Activated naive CD8-positive, alpha-beta T cell treated with anti-CD3 and anti-CD28 coated beads for 36 hours (primary cell): ENCODE measurements at places on chromosomes 12 and 14.
A peak's percentile ranks its signal among the peaks of the same experiment; 100 is the strongest.

- no peak for DNase-seq
Measured at GRCh38 chr12:63965936-63966605, 121.6 kb downstream of the SRGAP1 start.

GRCh38 chr14:105171004-105171673 lies 2.6 kb upstream of the JAG2 start:
- DNase-seq, result no peak

- no peak for DNase-seq
Measured at GRCh38 chr12:86719381-86719780, 463.2 kb upstream of the MGAT4C start.

DNA sequence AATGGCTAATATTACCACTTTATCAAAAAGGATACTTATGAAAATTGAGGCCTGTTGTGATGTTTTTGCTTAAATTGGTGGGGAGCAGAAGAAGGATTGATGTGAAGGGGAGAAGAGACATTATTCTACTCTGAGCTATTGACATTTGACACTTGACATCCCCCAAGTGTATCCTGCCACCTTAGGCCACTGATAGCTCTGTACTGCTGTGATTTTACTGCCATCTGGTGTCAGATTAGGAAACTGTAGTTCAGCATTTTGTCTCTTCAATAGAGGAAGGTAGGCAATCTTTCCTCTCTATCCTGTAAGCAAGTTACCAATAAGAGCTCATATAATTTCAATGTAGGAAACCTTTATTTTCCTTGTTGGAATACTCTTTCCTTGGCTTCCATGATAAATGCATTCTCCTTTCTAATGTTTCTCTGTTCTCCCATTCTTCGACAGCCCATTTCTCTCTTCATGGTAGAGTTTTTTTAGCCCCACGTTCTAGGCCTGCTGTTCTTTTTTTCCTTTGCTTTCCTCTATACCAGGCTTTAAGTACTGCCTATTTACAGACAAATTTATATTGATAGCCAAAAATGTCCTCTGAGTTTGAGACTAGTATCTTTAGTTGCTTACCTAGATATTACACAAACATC lies 46.3 kb downstream of the PPHLN1 start:
- DNase-seq, result peak; percentile 7

DNA sequence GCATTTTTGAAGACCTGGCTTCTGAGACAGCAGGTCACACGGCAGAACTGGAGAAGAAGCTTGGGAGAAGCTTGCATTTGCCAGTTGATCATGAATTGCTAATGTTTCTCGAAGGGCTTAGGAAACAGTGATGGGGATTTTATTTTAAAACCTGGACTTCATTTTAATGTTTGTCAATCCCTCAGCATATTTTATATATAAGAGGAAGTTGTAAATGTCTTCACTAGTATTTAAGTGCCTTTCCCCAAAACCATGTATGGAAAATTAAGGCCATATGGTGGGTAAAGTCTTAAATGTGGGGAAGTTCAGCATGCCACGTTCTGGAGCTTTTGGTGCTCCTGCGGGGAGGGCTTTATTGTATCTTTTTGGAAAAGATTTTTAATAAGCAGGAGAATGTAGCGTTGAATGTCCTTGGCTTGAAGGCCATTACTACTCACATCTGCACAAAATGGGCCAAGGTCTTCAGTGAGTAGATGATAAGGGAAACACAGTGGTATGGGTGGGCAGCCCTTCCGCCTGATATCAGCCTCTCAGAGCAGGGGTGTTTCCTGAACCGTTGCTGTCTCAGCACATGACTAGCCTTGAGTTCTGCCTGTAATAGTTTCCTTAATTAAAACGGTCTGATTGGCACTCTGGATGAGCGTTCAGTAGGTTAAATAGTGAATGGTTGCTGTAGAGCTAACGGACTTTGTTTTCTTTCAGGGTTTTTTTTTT lies 511.4 kb downstream of the PCNX1 start:
- DNase-seq, result no peak

DNA sequence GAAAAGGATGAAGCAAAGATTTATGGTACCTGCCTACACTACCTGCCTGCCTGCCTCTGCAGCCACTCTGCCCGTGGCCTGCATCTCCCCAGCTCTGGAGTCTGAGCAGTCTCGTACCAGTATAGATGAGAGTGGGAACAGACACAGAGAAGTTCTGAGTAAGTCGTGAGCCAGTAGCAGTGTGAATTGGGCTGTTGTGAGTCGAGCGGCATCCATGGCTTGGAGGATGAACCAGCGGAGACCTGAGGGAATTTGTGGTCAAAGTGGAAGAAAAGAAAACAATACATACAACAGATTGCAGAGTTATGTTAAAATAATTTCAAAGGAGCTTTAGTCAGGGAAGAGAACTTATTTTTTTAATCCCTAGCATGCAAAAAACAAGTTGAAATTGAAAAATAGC lies 25.3 kb downstream of the C2CD5 start:
- DNase-seq, result no peak

- DNase-seq, result no peak
Measured at GRCh38 chr12:11998944-11999315, 71.8 kb upstream of the BCL2L14 start.

GRCh38 chr14:86243158-86243557 lies 713.2 kb downstream of the FLRT2 start:
- no peak for DNase-seq

GRCh38 chr12:79274501-79275064 lies 410.0 kb downstream of the SYT1 start:
- DNase-seq, result no peak

GRCh38 chr12:113678223-113679119 lies 206.8 kb upstream of the LHX5 start:
- DNase-seq, result no peak

GRCh38 chr14:61881046-61881445 lies 118.8 kb downstream of the SNAPC1 start:
- no peak for DNase-seq

DNA sequence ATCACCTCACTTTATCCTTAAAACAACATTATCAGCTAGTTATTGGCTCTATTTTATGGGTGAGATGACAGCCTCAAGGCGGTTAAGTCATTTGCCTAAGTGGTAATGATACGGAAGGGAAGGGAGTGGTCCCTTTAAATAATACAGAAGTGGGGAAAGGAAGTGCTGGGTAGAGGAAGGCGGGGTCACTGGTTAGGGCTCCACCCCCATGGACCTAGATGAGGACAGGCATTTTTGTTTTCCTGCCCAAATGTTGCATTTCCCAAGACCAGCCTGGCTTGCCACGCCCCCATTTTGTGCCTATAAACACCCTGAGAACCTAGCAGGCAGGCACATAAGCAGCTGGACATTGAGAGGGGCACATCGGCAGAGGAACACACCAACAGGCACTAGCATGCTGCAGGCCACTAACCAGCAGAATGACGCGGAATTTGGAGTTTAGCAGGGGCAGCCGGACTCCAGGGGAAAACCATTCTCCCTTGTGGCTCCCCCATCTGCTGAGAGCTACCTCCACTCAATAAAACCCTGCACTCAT lies 100.9 kb downstream of the EPS8 start:
- DNase-seq, result no peak

GRCh38 chr14:100168506-100168905 lies 9.1 kb upstream of the DEGS2 start:
- DNase-seq, result no peak

- no peak for DNase-seq
Measured at GRCh38 chr12:55362675-55363074, at the start of gene OR6C75. Gene OR6C75, plus strand, starts transcription at chr12:55362975. Its CDS starts 2,136 bp downstream, at chr12:55365111.

GRCh38 chr12:106213662-106214061 lies 34.2 kb downstream of the CKAP4 start:
- no peak for DNase-seq
